ENCODE measurements at places on chromosomes 3 and 15.

DNA sequence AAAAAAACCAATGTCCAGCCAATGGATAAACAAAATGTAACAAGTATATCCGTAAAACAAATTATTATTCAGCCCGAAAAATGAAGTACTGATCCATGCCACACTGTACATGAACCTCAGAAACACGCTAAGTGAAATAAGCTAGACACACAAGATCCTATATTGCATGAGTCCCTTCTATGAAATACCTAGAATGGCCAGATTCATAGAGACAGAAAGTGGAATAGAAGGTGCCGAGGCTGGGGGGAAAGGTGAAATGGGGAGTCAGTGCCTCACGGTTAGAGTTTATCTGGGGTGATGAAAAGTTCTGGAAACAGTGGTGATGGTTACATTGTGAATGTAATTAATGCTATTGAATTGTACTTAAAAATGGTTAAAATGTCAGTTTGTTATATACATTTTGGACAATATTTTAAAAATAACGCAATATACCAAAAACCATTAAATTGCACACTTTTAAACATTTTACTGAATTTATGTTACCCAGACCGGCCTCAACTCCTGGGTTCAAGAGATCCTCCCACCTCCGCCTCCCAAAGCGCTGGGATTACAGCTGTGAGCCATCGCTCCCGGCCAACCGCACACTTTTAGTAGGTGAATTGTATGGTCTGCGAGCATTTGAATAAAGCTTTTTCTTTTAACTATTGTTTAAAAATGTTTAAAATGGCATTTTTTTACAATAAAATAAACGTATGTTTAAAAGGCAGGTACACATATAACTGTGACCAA is 2.1 kb downstream of the RNF168 start:
- no peak for DNase-seq

GRCh38 chr3:169660709-169661360 is 2.7 kb downstream of the MECOM start:
- DNase-seq: no peak

DNA sequence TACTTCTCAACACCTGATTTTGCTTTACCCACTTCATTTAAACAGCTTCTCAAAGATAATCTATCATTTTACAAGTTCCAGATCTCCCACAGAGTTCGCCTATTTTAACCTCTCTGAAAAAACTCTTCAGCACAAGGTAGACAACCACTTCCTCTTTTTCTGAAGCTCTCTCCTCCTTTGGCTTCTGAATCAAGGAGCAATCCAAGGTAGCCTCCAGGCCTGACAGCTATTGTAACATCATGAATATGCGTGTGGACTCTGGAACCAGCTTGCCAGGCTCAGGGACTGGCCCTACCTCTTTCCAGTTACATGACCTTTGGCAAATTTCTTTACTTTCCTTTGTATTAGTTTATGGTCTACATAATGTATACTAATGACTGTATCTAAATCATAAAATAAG is 405.9 kb upstream of the ZNF385D start:
- no peak for DNase-seq

DNA sequence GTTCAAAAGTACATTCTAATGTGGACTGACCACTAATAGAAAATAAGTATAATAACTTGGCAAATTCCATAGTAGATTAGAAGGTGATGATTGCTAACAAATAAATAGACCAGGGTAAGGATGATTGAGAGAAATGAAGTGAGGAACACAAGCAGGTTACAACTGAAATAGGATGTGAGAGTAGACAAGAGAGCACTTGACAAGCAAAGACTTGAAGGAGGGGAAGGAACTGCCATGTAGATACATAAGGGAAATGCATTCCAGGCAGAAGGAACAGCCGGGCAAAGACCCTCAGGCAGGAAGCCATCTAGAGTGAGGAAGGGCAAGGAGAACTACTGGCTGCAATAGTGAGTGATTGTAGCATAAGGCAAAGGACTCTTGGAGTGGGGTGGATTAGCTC is 5.0 kb downstream of the PLA1A start:
- no peak for DNase-seq

GRCh38 chr3:72661115-72661457 is 187.2 kb downstream of the SHQ1 start:
- DNase-seq: no peak

Data from activated CD4-positive, alpha-beta T cell treated with anti-CD3 and anti-CD28 coated beads for 1 hour (primary cell).